Glomerular endothelial cell (primary cell): ENCODE measurements at places on chromosomes 3 and 15.
A peak's percentile ranks its signal among the peaks of the same experiment; 100 is the strongest.

DNA sequence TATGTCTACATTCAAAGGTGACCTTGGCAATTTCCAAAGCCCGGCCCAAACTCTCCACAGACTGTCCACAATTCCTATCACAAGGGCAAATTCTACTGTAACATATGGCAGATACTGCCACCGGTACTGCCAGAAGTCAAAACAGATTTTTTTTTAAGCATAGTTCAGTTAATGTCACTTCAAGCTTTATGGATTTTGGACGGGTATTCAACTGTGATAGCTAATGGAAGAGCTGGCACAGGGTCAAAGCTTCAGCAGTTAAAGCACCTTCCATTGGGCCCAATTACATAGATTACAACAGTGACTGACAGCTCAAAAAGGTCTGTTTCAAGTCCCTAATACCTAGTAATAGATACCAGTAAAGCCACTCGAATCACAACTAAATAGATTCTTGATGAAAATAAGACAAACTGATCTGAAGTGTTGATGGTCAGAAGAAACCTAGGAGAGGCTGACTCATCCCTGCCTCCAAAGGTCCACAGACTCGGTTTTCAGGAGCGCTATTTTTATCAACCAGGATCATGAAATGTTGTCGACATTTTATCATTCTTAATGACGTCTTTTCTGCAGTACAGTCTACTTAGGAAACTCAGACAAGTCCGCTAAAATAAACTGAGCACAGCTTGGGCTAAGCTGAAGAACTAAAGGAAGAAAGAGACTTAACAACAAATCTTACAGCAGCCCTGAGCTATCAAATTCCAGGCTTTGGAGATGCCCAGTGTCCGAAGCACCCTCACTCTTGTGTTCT, 38.7 kb downstream of the ANXA2 start:
- no peak for DNase-seq

DNA sequence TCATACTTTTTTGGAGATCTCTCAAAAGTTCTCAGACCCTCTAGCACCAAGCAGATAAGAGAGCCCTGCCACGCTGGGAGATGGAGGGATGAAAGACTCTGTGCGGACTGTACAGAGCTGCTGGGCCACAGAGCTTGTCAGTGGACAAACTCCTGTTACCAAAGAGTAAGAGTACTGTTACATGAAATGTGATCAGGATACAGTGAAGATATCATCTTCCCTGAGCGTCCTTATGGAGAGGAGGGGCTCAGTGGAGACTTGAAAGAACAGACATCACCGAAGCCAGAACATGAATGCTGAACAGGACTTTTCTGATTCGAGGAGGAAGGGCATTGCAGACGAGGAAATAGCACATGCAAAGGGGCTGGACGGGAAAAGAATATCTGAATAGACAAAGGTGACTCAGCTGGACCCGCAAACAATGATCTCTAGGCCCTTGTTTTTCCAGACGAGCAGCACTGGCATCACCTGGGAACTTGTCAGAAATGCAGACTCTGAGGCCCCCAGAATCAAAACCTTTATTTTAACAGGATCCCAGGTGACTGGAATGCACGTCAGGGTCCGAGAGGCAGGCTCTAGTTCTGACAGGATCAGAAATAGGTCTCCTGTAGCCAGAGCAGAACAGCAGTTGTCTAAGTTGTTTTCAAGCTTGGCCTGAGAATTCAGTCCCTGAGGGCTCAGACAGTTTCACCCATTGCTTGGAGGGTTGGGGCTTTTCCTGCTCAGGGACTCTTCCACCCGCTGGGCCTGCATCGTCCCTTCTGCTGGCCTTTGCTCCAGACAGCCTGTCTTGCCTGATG, 277.9 kb downstream of the RPLP1 start:
- no peak for DNase-seq

GRCh38 chr3:169430707-169431404, 232.7 kb downstream of the MECOM start:
- peak; percentile 60 for DNase-seq

- DNase-seq: no peak
These were observed 31.6 kb upstream of the STAG1 start for GRCh38 chr3:136783708-136784191.

GRCh38 chr15:100526027-100526481, 2.7 kb downstream of the CERS3 start:
- no peak for DNase-seq

DNA sequence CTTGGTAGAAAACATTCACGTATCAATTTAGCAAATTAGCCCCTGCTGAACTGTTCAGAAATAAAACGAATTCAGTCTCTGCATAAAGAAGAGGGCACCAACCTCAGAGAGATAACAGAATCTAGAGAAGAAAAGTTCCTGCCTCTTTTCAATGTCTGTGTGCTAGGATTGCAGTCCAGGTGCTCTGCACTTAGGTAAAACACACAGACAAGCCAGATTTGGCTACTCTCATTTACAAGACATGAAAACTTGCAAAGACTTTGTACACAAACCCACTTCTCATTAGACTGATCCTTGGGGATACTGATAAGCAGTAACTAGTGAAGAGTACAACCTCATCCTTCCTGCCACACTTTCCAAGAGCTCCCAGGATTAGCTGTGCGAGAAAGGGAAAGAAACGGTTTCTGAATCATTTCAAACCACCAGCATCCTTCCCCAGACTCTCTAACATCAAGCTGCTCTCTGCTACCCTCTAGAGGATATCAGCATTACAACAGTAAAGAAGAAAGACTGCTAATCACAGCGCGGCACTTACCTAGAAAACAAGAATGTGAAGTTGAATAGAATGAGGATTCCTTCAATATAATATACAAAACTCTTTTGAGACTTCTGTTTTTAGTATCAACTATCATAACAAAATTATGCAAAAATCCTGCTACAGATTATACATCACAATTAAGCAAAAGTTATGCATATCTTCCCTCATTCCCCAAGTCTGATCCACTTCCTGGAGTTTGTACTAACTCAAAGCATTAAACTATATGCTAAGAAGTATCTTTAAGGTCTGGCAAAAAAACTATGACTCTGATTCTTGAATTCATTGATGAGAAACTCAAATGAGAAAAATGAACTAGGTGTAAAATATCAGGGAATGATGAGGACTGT, 306.4 kb downstream of the MAGI1 start:
- DNase-seq: peak; percentile 39

DNA sequence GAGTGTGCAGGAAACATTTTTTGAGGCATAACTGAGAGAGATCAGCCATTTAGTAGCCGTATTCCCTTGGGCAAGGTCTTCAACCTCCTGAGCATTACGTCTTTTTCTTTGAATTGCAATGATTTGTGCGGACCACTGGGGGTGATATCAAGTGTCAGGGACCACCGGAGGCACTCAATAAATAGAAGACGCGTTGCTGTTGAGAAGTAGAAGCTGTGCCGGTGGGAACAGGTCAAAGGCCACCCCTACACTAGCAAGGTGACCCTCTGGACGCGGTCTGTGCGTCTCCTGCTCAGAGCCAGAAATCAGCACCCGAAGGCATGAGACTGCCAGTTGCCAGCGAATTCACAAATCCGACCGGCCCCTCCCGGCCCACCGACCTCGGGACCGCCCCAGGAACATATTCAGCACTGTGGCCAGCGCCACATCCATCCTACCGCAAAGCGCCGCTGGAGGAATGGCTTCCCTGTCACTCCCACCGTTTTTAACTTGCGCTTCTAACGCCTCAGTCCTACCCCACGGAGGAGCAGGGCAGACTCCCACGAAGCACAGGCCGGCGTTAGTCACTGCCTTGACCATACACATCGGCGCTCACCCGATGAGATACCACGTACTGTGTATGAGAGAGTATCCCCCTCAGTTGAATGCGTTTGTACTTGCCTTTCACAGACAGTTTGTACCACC, 1.4 kb upstream of the GHSR start:
- DNase-seq: no peak

- no peak for DNase-seq
These were observed 54.7 kb downstream of the RPL39L start for GRCh38 chr3:187084580-187084979.

GRCh38 chr3:111069974-111070771, 1.4 kb upstream of the NECTIN3 start:
- no peak for DNase-seq

GRCh38 chr3:15384510-15385237, 42.7 kb downstream of the METTL6 start:
- no peak for DNase-seq

DNA sequence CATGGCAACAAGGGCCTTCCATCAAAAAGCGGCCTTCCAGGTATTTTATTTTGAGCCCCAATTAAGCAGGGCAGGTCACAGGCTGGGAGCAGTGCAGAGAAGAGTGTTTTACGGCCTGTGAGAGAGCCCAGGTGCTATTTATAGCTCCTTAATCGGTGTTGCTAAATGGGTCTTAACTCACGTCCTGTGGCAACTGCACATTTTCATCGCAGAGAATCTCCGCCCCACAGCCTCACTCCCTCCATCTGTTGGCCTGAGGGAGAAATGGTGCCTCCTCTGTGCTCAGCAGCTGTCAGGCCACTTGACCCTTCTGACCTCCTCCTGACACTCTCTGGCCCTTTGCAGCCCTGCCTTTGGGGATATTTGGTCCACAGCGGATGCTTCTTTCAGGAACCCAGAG, 58.6 kb downstream of the SPSB4 start:
- DNase-seq: no peak
